Mucosa of descending colon (tissue), 3 donors: ENCODE measurements at places on chromosomes 16 and 17.

DNA sequence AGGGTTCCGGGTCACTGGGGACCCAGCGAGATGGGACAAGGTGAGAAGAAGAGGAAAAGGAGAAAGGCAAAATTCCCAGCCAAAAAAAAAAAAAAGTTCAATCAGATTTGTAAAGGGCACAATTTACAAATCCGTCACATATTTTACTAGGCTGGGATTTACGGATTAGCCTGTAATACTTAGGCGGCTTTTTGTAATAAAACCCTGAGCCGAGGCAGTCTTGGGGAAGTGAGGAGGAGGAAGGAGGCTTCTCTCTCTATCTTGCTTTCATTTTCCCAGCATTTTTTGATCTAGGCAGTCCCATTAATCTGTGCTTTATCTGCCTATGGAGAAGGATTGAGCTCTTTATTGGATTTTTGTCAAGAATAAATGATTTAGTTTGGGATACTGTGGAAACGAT lies 130.6 kb upstream of the SDK2 start:
- no peak for DNase-seq

DNA sequence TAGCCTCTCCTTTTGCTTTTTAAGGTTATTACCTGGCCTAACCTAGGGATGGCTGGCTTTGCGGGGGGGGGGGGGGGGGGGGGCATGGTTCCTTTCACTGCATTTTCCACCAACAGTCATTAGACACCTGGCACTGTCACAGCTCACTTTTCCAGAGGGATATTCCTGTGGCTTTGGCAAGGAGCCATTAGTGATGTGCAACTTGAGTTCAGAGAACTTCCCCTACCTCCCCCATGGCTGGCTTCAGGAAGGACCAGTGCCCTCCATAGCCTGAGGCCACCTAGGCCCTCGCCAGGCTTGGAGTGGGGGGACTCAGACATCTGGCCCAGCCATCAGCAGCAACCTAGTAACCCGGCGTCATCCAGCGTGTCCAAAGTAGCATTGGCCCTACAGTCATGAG lies 234.6 kb downstream of the CPPED1 start:
- DNase-seq = no peak

GRCh38 chr17:12229335-12229734 lies 208.7 kb downstream of the MAP2K4 start:
- DNase-seq = no peak

GRCh38 chr17:80573701-80574100 lies 29.1 kb downstream of the RPTOR start:
- no peak for DNase-seq

- DNase-seq = no peak
Observed at GRCh38 chr17:8382880-8383142, 182 bp downstream of the RPL26 start.

DNA sequence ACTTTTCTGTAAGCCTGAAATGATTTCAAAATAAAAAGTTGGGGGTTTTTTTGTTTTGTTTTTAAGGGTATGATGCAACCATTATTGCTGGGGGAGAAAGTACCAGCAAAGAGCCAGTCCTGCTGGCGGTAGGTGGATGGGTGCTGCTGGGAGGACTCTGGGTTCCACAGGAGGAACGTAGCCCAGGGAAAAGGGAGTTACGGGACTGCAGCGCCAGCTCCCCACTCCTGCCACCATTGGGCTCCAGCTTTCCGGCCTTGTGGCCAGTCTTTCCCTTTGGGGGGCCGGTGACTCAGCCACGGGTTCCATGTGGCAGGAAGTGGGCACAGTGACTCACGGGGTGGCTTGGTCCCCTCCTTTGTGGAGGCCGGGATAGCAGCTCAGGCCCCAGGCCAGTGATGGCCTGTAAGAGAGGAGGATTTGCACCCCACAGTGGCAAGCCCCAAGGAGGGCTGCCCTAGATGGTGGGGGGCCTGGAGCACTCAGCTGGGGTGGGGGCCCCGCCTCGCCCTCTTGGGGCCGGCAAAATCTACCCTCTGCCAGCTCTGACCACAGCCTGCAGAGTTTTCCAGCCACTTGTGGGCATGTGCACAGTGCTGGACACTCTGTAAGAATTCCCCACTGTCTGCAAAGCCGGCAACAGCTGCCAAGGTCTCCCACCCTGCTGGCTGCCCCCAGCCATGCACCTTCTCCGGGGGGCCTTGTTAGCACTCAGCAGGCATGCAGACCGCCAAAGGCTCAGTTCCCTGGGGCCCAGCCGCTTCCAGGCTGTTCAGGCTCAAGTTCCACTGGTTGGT lies 30.4 kb downstream of the SOCS3 start:
- no peak for DNase-seq

GRCh38 chr16:73614131-73614530 lies 566.2 kb upstream of the ZFHX3 start:
- no peak for DNase-seq

GRCh38 chr17:37813751-37814150 lies 68.9 kb upstream of the HNF1B start:
- DNase-seq = no peak

GRCh38 chr17:29394761-29395160 lies 4.6 kb downstream of the TAOK1 start:
- no peak for DNase-seq

DNA sequence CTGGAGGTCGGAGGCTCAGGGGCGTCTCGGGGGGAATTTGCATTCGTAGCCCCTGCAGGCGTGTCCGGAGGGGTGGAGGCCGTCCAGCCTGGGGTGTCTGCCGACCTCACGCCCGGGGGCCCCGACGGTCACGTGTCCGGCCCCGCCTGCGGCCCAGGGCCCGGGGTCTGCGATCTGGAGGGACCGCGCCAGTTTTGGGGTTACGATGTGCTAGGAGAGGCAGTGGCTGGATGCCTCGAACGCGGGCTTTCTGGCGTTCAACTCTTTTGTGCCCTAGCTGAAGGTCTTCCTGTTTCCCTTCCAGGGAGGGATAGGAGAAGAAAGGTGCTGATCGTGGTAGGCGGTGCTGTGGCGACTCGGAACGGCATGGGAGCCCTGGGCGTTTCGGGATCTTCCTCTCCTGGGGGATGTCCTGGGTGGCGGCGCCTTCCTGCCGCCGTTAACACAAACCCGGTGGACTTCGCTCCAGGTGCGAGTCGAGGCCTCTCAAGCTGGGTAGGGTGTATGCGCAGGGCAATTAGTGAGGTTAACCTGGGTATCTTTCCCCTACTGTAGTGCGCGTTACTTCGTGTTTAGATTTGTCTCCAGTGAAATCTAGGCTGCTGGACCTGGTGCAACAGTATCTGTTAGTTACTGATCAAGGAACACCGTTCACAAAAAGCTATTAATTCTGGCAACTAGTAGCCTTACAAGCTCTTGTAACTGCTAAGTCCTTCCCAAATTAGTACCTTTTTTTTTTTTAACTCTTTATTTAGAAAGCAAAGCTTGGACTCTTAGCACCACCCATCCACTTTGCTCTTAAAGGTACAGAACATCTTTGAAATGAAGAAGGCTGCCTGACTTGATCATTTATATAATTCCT lies 1.3 kb downstream of the AKAP1 start:
- peak; percentile 89 for DNase-seq

GRCh38 chr17:58614859-58615459 lies 76.9 kb downstream of the TEX14 start:
- no peak for DNase-seq

DNA sequence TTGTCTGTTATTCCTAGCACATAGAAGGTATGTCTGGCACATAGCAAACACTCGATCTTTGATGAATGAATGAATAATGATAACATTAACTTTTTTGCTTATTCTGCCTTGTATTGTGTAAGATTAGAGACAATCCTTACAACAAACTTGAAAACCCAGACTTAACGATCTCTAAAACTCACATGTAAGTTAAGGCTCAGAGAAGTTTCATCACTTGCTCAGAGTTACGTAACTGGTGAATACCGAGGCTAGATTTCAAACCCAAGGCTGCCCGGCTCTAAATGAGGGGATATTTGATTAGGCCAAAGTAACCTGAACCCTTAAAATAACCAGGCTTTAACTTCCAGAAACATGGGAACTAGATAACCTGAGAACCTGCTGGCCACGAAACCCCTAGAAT lies 22.3 kb downstream of the CAPNS2 start:
- no peak for DNase-seq

GRCh38 chr17:49729069-49729468 lies 21.3 kb upstream of the SLC35B1 start:
- no peak for DNase-seq

DNA sequence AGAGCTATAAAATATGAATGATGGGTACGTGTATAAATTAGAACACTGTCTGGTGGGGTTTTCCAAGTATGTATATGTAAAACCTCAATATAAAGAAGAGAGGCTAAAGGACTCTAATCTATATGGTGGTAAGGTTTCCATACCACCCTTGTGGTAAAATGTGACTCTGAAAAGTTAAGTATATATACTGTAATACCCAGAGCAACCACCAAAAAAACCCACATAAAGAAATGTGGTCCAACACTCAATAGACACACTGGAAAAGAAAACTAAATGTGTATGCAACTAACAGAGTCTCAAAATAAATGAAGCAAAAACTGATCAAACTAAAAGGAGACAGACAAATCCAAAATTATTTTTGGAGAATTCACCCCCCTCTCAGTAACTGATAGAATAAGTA lies 72.2 kb downstream of the XPO6 start:
- no peak for DNase-seq

GRCh38 chr16:12186774-12187335 lies 210.3 kb downstream of the SNX29 start:
- DNase-seq = no peak

GRCh38 chr17:45146592-45146889 lies 1.7 kb upstream of the HEXIM1 start:
- no peak for DNase-seq

DNA sequence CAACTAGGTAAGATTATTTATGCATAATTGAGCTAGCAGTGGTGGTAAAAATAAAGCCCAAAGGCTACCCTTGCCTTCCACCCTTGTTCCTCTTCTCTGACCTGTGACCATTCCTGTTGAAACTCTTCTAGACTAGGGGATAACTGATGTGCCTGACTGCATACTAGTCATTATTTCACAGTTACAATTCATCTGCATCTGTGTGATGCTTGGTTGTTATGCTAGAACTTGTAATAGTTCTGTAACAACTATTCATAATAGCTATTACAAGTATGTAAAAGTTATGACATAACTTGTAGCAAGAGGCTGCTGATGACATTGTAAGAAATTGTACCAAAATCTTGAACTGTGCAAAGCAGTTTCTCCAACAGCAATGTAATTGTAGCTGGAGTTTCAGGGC lies 2.4 kb upstream of the VAC14 start:
- no peak for DNase-seq

DNA sequence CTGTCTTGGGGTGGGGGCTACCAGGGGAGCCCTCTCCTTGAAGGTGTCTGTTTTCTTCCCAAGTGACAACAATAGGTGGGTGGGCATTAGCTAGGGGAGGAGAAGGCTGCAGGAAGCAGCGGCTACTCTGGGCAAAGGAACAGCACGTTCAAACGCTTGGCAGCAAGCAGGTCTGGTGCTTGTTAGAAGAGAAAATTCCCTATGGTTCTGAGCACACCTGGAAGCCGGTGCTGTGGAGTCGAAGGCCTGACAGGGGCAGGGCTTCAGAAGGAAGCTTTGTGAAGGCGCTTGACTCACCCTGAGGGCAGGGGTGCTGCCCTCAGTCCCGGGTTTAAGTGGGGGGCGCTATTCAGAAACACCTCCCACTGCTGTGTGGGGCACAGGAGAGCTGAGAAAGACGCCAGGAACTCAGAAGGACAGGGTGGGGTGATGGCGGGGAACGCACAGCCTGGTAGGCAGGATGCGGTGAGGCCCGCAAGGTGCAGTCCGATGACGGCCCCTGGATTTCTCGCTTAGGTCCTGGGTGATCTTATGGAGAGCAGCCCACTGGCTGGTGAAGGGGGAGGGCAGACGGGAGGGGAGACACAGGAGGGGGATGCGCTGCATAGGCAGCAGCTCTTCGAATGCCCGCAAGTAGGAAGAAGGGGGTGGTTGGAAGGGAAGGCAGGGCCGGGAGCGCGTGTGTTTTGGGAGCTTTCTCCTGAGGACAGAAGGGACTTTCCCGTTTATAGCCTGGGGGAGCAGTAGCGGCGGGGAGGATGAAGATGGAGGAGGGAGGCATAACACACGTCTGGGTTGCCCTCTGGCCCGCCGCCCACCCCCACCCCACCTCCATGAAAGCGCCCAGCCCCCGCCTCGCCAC lies 3.2 kb downstream of the GJD3 start:
- DNase-seq = no peak

GRCh38 chr16:3992297-3993051 lies 112.0 kb upstream of the CREBBP start:
- DNase-seq = no peak

GRCh38 chr17:65121916-65122806 lies 15.0 kb upstream of the RGS9 start:
- peak; percentile 35 for DNase-seq

GRCh38 chr17:79836510-79836971 lies 2.7 kb downstream of the CBX4 start:
- peak; percentile 64 for DNase-seq

- no peak for DNase-seq
Observed at GRCh38 chr17:55814377-55814776, 63.5 kb downstream of the PCTP start.

GRCh38 chr17:46822388-46822921 lies 4.0 kb upstream of the WNT3 start:
- peak; percentile 51 for DNase-seq

DNA sequence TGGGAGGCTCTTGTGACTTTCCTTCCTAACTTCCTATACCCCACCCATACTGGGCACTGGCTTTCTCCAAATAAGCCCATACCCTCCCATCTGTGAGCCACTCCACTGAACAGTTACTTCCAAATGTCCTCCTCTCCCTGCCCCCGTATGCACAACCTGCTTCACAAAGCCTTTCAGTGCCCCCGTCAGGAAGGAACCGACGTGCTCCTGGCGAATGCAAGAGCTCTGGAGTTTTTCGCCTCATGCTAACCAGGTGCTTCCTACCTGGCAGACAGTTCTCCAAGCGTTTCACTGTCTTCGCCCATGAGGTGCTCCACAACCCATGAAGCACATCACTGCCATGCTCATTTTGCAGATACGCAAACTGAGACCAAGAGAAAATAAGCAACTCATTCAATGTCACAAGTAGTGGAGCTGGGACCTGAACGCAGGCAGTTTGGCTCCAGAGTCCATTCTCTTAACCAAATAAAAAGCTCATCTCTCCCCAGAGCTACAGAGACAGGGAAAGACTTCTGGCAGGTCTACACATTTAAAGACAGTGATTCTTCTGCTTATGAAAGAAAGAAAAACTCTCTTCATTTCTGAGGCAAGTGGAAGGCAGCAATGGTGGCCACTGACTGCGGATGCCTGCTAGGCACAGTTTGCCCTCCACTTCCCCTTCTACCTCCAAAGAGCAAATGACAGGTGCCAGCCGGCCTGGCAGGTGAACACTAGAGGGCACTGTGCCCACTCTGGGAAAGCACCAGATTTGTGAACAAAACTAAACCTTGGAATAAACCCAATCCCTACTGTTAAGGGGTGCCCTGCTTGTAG lies 23.8 kb downstream of the SPHK1 start:
- DNase-seq = peak; percentile 84

GRCh38 chr16:3474136-3474779 lies 21.0 kb downstream of the C16orf90 start:
- DNase-seq = no peak

GRCh38 chr17:6020376-6021010 lies 49.7 kb upstream of the WSCD1 start:
- DNase-seq = no peak

- no peak for DNase-seq
Observed at GRCh38 chr17:5832886-5833285, 237.3 kb upstream of the WSCD1 start.
